ENCODE measurements at places on chromosomes 1 and 21.
A peak's percentile ranks its signal among the peaks of the same experiment; 100 is the strongest.

DNA sequence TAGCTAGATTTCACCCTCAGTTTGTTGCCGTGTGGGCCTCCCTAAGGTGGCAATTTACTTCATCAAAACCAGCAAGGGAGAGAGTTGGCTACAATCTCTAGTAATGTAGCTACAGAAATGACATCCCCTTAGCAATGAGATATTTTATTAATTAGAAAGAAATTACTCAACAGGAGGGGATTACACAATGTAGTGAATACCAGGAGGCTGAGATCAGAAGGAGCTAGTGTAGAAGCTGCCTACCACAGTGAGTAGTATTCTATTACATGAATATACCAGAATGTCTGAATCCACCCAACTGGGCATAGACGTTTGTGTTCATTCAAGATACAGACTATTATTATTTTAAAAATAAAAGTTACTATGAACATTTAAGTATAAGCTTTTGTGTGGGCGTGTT lies 868.2 kb upstream of the CXADR start:
- DNase-seq = no peak

DNA sequence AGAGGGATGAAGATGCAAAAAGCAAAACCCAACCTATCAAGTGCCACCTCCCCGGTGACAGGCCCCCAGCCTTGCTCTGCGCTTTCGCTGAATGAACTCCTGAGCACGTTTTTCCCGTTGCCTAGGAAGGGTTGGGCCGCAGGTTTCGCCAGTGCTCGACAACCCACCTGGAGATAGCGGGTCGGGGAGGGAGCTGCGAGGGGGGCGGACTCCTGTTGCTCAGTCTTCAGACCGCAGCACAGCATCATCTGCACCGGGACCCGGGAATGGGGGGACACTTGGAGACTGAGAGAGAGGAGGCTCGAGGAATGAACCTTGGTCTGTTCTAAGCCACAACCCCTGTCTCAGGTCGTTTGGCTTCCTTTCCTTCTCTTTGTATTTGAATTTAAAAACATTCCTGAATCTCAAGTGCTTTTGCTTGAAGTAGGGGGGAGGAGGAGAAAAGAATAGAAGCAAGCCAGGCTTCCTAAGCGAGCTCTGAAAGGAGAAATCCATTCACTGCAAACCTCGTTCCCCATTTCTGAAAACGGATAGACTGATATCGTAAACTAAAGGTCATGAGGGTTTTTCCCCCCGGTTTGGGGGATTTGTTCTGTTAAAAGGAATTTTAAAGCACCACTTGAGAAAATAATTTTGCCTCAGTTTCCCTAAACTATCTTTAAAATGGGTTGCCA lies 1.2 kb downstream of the AK5 start:
- no peak for DNase-seq

DNA sequence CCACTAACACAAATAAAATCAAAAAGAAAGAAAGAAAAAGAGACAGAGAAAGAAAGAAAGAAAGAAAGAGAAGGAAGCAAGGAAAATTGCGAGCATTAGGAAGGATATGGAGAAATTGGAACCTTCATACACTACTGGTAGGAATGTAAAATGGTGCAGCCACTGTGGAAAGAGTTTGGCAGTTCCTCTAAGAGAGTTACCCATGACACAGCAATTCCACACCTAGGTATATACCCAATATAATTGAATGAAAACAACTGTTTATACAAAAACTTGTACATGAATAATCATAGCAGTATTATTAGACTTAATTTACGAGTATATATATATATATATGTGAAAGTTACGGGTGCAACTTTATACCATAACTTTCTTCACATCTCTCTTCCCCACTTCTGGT lies 4.1 kb upstream of the LYPD8 start:
- DNase-seq = no peak

DNA sequence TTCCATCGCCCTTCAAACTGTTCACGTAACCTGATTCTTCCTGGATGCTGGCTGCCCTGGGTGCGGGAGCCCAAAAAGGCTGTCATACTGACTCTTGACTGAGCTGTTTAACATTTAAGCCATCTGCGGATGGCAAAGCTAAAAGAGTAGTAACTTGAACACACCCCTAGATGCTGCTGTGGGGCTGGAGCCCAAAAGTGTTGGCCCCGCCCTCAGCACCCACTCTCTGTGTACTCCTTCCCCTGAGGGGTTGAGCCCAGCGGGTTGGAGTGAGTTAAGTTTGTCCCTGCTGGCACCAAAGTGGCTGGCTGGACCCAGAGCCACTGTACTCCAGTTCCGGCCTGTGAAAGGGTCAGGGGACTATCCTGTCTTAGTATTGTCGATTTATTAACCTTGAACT lies 640.6 kb downstream of the PTPRU start:
- DNase-seq = no peak

DNA sequence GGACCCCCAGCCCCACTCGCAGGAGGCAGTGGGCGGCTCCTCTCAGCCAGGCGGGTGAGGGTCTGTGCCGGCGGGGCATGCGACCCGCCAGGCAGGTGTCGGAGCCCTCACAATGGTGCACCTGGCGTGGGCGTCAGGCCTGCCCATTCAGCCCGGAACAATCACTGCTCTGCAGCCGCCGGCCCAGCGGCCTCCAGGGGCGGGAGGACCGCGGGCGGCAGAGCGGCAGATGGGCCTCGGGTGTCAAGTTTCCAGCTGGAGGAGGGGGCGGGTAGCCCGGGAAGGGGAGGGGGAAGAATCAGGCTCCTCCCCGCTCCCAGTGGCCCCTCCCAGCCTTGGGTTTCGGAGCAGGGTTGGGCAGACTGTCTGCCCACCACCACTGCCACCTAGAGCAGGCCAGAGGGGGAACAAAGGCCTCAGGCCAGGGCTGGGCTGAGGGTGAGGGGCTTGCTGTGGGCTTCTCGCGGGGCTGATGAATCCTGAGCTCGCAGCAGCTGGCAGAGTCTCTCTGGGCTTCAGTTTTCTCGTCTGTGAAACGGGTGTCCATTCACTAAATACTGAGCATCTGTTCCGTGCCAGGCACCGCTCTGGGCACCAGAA lies 39.5 kb upstream of the CASZ1 start:
- no peak for DNase-seq

GRCh38 chr1:66984491-66984890 lies 59.7 kb downstream of the MIER1 start:
- peak; percentile 22 for DNase-seq

GRCh38 chr1:41249319-41249718 lies 7.2 kb upstream of the SCMH1 start:
- no peak for DNase-seq

DNA sequence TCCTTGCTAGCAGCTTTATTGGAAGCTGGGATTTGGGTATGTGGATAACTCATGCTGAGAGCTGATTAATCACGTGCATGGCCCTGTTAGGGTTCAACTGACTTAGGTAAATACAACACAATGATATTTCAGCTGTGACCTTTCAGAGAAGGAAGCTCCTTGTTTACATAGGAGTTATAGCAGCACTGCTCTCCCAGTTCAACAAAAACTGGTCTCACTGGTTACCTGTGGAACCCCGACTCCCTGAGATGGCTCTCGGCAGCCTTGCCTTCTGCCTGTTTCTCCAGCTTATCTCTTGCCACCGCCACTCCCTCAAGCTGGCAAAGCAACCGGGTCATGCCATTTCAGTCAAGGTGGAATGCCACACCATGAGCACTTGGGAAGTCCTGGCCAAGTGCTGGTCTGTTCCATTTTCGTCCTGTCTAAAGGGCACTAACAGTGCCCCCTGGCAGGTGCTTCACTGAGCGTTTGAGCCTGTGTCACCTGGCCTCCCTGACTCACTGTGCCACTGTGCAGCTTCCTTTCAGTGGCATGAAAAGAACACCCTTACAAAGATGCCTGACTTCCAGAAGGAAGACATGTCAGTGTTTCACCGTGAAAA lies 31.6 kb downstream of the DOP1B start:
- DNase-seq = no peak

DNA sequence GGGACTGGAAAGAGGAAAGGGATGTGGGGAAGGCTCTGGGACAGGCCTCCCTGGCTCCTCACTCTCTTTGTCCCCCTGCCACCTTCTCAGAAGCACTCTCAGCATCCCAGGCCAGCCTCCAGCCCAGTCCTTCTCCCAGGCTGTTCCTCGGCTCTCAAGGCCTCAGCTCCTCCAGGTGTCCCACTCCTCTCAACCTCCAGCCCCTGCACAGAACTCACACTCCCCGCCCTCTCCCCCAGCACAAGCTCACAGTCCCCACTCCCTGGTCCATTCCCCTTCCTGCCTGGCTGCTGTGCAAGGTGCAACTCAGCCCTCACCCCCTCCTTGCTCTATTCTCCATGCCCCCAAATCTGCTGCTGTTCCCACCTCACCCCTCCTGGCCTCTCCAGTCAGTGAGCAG lies 185.0 kb downstream of the HIVEP3 start:
- DNase-seq = no peak

- DNase-seq = no peak
Observed at GRCh38 chr1:96072021-96072420, 649.6 kb upstream of the PTBP2 start.

DNA sequence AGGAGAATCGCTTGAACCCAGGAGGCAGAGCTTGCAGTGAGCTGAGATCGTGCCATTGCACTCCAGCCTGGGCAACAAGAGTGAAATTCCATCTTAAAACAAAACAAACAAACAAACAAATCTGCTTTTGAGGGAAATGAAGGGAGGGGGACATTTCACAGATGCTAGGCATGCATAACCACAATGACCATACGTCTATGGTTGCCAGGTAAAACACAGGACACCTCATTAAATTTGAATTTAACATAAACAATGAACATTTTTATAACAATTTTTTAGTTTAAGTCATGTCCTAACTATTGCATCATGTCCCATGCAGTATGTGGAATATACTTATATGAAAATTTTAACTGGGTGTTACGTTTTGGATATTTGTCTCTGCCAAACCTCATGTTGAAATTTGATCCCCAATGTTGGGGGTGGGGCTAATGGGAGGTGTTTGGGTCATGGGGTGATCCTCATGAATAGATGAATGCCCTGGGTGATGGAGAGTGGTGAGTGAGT lies 31.0 kb upstream of the ZBTB18 start:
- no peak for DNase-seq

- DNase-seq = no peak
Observed at GRCh38 chr21:39196310-39196709, 13.1 kb upstream of the PSMG1 start.

DNA sequence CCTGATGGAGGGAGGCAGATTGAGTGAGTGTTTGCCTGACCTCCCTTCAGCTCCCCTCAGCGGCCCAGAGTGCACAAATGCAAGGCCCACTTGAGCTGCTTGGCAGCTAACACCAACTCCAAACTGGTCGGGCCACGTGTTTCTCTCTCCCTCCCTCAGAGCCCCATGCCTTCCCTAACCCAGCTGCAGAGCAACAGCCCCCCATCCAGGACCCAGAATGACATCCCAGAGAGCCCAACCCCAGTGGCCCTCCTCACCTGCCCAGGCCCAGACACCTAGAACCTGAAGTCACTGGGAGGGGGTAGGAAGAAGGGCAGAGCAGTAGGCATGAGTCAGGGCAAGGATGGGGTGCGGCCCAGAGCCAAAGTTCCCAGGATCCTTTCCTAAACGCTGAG lies 789 bp upstream of the S100A14 start:
- DNase-seq = no peak

DNA sequence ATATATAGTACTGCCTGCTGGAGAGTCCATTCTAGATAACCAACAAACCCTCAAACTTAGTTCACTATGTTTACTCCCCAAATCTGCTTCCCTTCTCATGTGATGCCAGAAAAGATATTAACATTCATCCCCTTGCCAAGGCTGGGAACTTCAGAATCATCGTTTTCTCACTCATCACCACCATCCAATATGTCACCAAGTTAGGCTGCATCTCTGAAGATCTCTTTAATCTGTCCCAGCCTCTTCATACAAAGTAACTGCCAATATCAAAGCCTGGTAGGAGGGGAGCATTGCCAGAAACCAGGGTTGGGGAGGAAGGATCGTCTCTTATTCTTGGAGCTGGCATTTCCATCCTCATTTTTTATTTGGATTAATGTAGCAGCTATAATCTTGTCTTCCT lies 71.6 kb downstream of the XCL2 start:
- DNase-seq = no peak

GRCh38 chr1:177044390-177044789 lies 120.1 kb downstream of the ASTN1 start:
- DNase-seq = no peak

- DNase-seq = no peak
Observed at GRCh38 chr1:30505853-30506252, 217.5 kb downstream of the MATN1 start.

DNA sequence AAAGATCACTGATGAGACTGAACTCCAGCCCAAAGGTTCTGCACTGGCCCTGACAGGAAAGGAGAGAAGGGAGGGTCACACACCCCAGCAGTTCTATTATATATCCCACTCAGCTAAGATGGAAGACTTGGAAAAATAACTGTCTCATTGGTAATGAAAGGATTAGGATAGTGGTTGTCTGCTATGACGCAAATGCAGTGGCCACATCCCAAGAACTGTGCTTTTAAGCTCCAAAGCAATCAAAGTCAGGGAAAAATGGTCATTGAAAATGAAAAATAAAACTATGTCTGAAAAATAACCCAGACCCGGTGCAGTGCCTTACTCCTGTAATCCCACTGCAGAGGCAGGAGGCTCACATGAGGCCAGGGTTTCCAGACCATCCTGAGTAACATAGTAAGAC lies 31.0 kb downstream of the PSMG1 start:
- no peak for DNase-seq

DNA sequence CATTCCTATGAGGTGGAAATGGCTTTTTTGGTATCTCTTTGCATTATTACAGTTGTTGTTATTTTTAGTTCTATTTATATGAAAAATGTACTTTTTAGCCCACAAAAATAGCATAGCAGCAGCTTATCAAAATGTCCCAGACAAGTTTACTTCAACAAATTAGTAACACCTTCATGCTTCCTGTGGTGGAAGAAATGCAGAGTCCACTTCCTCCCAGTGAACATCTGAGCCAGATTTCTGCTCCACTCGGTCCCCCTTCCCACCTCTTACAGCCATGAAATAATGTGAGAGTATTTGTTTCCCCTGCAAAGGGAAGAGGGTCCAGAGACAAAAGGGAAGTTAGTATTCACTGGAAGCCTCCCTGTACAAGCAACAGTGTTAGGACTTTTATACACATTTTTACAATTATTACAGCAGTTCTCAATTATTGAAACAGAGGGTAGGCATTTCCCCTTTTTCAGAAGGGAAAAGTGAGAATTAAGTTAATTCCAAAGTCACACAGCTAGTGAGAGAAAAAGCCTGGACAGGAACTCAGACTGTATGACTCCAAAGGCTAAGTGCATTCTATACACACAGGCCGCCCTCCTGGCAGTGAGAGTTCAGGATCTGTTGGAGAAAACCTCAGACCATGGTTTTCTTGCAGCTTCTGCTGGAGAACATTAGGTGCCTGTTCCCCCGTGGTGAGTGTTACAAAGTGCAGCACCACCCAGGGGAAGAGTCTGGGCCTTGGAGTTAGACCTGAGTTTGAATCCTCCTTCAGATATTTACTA lies 126.5 kb downstream of the PBX1 start:
- DNase-seq = no peak

GRCh38 chr1:27632387-27633297 lies 2.3 kb downstream of the FGR start:
- DNase-seq = peak; percentile 71

GRCh38 chr1:7528386-7529198 lies 242.5 kb upstream of the VAMP3 start:
- no peak for DNase-seq

GRCh38 chr1:153827168-153827964 lies 52.2 kb downstream of the SLC27A3 start:
- no peak for DNase-seq

GRCh38 chr21:16537501-16537900 lies 807.7 kb downstream of the USP25 start:
- DNase-seq = no peak

All from activated CD4-positive, alpha-beta T cell treated with anti-CD3 and anti-CD28 coated beads, Interleukin-10, Interleukin-2, amounts not matched to agents 100 ng/mL and 50 ng/mL, durations not matched to agents 16 hours and 8 hours (primary cell).